Mesothelial cell of epicardium (in vitro differentiated cells): ENCODE measurements at places on chromosomes 7 and 10.

DNA sequence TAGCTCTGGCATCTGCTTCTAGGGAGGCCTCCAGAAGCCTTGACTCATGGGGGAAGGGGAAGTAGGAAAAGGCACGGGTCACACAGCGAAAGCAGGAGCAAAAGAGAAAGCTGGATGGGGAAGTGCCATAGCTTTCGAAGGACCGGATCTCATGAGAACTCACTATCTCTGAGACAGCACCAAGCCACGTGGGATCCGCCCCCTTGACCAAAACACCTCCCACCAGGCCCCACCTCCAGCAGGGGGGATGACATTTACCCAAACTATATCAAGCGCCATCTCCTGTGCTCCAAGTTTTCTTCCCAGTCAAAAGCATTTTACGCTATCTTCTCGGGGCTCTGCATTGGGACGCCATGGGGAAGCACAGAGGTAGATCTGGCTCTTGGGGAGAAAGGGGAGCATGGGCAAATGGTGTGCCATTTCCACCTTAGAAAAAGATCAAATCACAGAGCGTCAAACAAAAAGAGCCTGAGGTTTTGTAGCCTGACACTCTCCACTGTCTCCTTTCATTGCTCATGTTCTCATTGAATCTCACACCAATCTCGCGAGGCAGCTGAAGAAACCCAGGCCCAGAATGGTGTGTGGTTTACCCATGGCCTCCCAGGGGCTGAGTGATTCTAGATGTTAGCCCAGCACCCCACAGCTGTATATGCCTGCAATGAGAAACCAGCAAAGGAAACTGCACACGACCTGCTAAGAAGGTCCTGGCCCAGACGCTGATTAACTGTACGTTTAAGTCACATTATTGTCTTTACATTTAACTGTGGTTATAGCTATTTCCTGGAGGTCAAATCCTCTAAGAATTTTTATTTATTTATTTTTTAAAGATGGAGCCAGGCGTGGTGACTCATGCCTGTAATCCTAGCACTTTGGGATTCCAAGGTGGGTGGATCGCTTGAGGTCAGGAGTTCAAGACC, 8.1 kb upstream of the OLAH start:
- DNase-seq: no peak

DNA sequence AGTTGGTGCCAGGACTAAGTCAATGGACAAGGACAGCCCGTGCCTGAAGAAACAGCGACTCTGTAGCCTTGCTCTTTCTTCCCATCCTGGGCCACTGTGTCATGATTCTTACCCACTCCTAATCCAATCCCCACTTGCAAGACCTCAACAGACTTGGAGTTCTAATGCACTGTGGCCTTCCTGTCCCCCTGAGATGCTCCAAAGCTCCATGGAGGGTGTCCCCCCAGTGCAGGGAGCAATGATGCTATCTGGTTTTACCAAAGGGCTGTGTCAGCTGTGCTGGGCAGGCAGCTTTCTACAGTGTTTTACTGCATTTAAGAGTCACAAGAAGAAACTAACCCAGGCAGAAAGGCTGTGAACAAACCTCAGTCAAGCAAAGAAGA, 108.1 kb downstream of the PRKAG2 start:
- DNase-seq: no peak

GRCh38 chr10:114285961-114286441, 46.9 kb downstream of the VWA2 start:
- DNase-seq: no peak

DNA sequence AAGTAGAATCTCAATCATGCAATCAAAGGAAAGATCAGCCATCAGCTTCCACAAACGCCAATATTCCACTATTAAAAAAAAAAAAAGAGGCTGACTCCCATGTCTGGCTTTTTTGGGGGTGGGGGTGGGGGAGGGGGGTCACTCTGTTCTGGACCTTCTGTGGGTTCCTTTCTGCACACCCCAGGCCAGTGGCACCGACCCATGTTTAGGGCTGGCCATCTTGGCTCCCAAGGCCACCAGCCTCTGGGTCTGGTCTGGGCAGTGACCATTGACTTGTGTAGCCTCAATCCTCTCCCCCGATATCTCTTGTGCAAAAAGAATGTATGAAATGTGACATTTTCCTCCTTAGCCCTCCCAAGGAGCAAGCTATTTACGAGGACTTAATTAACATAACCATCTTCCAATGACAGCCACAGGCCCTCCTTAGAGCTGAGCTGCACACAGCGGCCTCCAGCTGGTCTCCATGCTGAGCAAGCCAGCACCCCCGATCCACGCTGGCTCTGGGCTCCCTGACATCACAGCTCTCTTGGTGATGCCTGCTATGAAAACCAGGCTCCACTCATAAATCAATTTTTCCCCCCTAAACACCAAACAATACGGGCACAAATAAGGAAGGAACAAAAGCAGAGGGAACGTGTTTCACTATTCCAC, 100.1 kb downstream of the ZRANB1 start:
- DNase-seq: no peak

GRCh38 chr7:7408001-7408770, 127.5 kb downstream of the COL28A1 start:
- DNase-seq: no peak

DNA sequence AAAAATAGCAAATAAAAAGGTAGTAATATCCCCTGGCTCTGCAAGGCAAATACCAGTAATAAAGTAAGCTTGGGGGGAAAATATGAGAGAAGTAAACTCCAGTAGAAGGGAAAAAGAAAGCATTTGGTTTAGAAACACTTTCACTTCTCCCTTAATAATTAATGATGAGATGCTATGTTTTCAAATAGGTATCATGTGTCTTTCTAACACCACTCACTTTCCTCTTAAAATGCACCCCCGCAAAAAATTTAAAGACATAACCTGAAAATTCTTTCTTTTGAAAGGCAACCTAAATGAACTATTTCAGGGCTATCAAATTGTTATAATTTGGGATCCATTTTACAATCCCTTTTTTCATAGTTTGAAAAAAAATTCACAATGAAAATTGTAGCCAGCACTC, 240.3 kb downstream of the SNX10 start:
- DNase-seq: no peak

GRCh38 chr10:80739963-80740715, 202.4 kb downstream of the SH2D4B start:
- DNase-seq: no peak

- no peak for DNase-seq
These were observed 22.1 kb downstream of the POT1 start for GRCh38 chr7:124907490-124907889.

- no peak for DNase-seq
These were observed 104.8 kb downstream of the JAZF1 start for GRCh38 chr7:28075674-28076358.

DNA sequence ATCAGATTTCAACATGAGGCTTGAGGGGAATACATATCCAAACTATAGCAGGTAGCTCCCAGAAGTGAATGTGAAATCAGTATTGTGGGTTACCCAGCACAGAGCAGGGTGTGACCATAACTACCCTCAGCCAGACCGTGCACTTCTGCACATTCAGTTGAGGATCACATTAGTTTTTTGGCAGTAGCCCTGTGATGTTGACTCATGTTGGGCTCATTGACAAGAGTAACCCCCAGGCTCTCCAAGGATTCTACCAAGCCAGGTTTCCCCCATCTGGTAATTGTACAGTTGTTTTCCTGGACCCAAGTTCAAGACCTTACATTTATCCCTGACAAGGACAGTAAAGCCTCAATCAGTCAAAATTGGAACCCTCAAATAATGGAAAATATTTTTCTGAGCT, 11.7 kb upstream of the CPA4 start:
- DNase-seq: no peak

- no peak for DNase-seq
These were observed 91.9 kb downstream of the CSTF2T start for GRCh38 chr10:51607463-51607835.

DNA sequence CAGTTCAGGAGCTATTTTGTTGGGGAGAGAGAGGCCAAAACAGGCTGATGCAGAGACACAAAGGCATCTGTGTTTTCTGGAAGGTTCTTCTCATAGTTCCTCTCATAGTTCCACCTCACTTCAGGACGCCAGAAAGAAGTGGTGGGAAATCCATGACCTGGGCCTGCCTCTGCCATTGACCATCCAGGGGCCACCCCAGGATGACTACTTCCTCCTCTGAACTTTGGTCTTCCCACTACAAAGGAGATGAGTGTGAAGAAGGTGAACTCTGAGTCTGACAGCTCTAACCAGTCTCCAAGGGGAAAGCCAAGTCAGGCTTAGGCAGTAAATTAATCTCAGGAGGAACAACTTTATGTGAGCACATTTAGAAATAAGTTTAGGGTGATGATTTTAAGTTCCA, 175.8 kb upstream of the TCF7L2 start:
- DNase-seq: no peak

- no peak for DNase-seq
These were observed 72.8 kb upstream of the KAT6B start for GRCh38 chr10:74753442-74754211.

- DNase-seq: no peak
These were observed 566.4 kb downstream of the GFRA1 start for GRCh38 chr10:115706488-115707076.

GRCh38 chr7:81111358-81111757, 192.5 kb upstream of the SEMA3C start:
- DNase-seq: no peak

- no peak for DNase-seq
These were observed 16.8 kb upstream of the CHCHD1 start for GRCh38 chr10:73765066-73765465.

GRCh38 chr7:29197916-29198315, 3.3 kb downstream of the CHN2 start:
- DNase-seq: no peak

DNA sequence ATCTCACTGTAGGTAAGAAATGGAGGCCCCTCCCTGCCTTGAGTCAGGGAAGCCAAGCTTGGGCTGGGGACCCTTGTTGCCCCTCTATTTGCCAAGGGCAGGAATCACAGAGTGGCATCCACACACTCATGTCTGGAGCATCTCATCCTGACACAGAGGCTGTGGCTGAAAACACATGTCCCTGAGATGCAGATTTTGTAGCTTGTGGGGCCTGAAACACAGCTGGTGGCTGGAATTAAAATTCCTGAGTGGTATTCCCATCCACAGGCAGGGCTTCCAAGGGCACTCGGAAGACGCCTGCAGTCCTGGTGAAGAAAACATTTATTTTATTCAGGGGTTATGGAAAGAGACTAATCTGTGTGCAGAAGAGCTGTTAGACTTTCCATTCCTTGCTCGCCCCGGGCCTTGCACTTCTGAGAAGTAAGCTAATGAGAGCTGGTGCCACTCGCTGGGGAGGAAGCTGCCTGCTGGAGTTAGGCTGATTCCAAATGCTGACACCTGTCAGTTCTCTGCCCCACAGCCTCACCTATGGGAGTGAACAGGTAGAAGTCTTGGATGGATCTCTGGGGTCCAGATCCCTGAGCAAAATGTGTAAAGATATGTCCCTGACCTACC, 36.0 kb downstream of the C10orf120 start:
- no peak for DNase-seq

- DNase-seq: no peak
These were observed 40.0 kb upstream of the TRIL start for GRCh38 chr7:28998105-28998504.

GRCh38 chr7:55100544-55101327, 81.9 kb downstream of the EGFR start:
- no peak for DNase-seq

- no peak for DNase-seq
These were observed 43.0 kb downstream of the SUFU start for GRCh38 chr10:102546606-102547320.

GRCh38 chr10:27861781-27862180, 116.2 kb upstream of the MKX start:
- no peak for DNase-seq

GRCh38 chr10:92740762-92741161, 51.0 kb downstream of the HHEX start:
- DNase-seq: no peak

- no peak for DNase-seq
These were observed 13.6 kb downstream of the DGKB start for GRCh38 chr7:14888962-14889361.

DNA sequence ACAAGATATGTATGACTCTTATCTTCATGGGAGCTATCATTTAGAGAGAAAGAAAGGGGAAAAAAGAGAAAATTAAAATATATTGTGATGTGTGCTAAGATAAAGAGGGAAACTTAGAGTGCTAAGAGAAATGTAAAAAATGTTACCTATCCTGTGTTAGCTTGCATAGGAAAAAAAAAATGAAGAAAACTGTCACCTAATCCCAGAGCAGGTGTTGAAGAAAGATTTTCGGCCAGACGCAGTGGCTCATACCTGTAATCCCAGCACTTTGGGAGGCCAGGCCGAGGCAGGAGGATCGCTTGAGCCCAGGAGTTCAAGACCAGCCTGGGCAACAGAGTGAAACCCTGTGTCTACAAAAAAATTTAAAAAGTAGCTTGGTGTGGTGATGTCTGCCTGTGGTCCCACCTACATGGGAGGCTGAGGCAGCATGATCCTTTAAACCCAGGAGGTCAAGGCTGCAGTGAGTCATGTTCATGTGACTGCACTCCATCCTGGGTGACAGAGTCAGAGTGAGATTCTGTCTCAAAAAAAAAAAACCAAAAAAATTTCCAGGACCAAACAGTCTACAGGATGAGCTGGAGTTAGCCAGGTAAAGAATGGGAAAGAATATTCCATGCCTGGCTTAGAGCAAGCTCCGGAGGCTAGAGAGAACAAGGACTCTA, 2.4 kb upstream of the MKLN1 start:
- no peak for DNase-seq

DNA sequence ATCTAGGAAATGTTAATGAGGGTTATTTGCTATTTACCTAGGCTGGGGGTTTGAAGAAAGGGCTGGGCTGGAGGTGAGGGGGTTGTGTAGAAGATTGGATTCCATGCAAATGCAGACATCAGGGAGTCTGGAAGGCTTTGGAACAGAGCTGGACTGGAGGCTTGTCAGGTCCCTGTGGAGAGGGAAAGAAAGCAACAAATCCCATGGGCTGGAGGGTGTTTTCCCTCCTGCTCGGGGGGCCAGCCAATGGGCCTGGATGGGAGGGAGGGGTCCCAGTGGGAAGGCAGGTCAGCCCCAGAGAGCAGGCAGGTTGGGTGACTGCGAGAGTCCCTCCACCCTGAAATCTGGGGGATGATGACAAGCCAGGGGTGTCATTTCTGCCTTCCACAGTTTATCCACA, 431.8 kb downstream of the RPS24 start:
- DNase-seq: no peak

DNA sequence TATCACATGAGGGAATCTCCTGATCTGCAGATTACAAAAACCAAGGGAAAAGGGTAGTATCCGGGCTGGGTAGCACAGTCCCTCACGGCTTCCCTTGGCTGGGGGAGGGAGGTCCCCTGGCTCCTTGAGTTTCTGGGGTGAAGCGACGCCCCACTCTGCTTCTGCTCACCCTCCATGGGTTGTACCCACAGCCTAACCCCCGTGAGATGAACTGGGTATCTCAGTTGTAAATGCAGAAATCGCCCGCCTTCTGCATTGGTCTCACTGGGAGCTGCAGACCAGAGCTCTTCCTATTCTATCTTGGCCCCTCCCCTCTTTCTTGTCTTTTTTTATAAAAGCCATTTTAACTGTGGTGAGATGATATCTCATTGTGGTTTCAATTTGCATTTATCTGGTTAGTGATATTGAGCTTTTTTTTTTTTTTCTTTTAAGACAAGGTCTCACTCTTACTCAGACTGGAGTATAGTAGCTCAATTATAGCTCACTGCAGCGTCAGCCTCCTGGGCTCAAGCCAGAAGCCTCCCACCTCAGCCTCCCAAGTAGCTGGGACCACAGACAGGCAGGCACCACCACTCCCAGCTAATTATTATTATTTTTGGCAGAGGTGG, 87.8 kb downstream of the ABCC2 start:
- no peak for DNase-seq

- DNase-seq: no peak
These were observed 16.7 kb upstream of the LRRN3 start for GRCh38 chr7:111074071-111074747.
